Urinary bladder (tissue), 4 donors: ENCODE measurements at places on chromosomes 12 and 14. TPM values are rescaled to one million over a fixed set of nuclear protein-coding genes. Genes with fewer than 3 reads are reported as not detected.

DNA sequence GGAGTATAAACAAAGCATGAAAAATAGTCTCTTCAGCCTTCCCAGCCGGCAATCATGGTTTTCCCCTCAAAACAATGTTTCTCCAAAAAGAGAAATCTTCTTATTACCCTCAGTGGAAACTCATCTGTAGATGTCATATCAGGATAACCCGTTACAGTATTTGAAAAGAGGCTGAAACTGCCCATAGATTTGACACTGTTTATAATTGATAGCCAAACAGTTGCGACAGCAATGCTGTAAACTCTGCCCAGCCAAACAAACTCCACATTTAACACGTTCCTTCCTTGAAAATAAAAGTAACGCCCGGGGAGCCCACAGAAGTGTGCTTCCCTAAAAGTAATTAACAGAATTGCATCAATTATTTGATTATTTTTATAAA is 201.3 kb upstream of the FOXN3 start:
- no peak for DNase-seq

DNA sequence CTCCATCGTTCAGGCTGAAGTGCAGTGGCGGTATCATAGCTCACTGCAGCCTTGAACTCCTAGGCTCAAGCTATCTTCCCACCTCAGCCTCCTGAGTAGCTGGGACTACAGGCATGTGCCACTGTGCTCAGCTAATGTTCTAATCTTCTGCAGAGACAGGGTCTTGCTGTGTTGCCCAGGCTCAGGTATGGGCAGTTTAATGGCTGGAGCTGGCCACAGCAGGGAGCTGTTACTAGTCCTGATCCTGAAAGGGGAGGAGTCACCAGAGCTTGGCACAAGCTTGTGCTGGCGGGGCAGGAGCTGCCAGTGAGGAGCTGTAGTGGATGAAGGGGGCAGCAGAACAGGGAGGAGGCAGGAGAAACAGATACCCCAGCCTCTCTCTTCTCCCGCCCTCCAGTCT is 10.6 kb downstream of the TMEM120B start:
- no peak for DNase-seq

- DNase-seq = no peak
These were observed 123.9 kb upstream of the CCDC198 start for GRCh38 chr14:57617510-57617909.

DNA sequence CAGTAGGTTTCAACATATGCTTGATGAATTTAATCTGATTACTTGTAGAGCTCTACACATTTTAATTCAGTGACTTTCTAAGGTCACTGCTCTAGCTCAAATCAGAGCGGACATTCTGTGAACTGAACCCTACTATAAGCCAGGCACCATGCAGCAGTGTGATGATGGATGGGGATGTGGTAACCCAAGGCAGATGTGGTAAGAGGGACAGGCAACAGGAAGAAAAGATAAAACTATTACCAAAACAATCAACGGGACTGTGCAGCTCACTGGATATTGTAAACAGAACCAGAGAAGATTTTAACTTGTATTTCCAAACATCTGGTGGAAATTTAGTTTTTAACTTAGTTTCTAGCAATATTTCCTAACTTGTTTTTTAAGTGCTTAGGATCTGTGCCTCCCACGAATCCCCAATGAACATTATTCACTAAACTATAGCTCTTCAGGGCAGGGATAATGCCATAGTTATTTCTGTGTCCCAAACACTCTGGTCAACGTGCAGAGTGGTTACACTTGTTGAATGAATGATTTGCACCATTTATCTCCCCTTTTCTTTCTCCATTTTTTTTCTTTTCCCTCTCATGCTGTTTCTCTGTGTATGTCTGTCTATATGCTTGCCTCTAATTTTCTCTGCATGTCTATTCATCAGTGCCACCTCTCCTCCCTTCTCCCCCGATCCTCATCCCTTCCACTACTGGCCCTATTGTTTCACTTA is 3.0 kb downstream of the ERO1A start:
- DNase-seq = no peak

Gene TAS2R8
- 0.58 TPM for total RNA-seq

DNA sequence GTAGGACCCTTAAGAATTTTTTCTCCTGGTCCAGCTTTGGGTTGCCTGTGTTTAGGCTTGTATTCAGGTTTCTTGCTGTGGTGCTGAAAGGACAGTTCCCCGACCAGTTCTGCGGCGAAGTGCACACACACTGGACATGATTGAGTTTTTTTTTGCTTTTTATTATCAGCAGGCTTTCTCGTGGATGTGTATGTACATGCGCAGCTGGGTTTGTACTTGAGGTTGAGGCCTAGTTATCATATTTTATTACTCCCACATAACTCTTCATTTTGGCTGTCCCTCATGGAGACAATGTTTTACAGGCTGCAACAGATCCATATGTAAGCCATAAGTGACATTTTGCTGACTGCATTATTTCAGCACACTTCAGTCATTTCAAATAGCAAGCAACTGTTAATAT is 2.5 kb downstream of the SCN8A start:
- peak; percentile 15 for DNase-seq

DNA sequence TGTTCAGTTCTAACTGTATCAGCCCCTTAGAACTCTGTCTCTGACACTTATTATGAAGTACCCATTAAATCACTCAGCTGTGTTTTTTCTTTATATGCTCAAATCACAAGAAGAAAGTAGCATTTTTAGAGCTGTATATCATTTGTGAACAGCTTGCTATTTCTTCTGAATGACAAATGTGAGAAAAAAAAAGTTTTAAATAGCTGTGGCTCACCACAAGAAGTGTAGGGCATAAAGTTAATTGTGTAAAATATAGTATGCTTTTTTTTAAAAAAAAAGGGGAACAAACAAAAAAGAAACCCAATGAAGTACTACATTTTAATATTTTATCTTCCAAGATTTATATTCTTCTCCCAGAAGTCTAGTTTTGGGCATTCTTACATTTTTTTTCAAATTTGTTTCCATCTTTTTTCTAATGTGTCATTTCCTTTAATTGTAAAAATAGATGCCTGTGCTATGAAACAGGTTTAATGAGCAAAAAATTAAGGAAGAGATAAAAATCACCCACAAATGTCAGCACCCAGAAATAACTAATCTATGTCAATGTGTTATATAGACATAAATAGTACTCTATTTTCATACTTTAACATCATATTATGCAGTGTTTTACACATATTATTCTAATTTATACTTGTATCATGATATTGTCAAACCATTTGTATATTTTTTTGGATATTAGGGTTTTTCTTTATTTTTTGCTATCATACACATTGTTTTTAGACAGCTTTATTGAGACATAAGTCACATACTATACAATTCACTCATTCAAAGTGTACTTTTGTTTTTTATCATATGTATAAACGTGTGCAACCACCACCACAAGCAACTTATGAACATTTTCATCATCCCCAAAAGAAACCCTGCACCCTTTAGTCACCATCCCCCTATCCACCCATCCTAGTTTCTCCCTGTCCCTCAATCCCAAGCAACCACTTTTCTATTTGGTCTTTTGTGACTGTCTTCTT is 22.4 kb upstream of the LRRK2 start:
- DNase-seq = no peak

Gene ABCC9
- 75.2 TPM for total RNA-seq

- no peak for DNase-seq
These were observed 88.1 kb downstream of the BCL2L14 start for GRCh38 chr12:12158858-12159257.

DNA sequence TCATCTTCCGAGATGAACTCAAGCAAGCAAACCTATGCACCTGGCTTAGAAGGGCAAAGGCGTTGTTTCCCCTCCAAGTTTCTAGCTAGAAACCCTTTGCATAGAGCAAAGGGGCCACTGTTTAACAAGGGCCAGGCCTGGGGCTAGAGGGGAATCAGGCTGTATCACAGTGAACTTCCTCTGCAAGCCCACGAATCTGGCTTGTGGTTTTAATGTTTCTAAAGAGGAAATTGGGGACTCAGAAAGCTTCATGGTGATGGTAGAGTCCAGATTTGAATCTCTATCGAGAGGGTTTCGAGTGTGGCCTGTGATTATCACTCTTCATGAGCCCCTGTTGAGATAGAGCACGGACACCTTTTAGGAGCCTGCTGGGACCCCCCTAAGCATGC is 189.9 kb downstream of the VRK1 start:
- no peak for DNase-seq

Gene PRH2
- total RNA-seq = not detected

DNA sequence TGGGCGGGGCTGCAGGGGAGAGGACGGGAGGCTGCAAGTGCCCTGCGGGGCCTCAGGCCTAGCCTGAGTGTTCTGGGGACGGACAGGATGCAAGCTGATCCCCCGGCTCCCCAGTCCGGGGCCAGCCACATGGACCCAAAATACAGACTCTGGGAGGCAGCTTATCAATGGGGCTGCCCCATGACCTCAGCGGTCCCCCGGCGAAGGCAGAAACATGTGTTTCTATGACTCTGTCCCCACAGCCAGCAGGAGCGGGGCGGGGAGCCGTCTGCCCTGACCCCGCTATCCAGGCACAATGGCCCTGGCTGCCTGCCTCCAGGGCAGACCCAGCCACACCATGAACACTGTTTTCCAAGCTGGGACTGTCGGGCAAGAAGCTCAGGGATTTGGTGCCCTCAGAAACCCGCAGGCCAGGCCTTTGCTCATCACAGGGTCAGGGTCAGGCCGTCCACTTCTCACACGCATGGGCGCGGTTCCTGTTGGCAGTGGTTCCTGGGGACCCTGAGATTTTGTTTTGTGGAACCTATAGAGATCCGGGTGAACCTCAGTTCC is 75.0 kb downstream of the RFLNA start:
- DNase-seq = no peak

Gene EFS
- total RNA-seq = 15.0 TPM

Gene ACRBP
- 1.1 TPM for total RNA-seq
